Stomach (tissue), 19 donors: ENCODE measurements at places on chromosomes 7 and 10. TPM values are rescaled to one million over a fixed set of nuclear protein-coding genes. Genes with fewer than 3 reads are reported as not detected.
A peak's percentile ranks its signal among the peaks of the same experiment; 100 is the strongest.

The GBX1 gene
- not detected for total RNA-seq

DNA sequence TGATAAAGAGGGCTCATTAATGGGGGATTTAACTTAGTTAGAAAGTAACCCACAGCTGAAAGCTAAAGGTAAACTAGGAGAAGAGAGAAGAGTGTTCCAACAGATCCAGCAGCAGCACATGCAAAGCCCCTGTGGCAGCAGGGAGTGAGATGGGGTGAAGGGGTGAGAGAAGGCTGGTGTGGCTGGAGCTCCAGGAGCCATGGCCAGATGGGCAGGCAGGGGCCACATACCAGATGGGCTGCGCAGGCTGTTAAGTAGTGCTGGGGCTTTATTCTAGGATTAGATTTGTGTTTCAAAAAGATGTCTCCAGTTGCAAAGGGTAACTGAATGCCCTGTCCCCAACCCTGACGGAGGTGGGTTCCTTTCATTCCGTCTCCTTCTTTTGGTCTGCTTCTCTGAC, 33.2 kb downstream of the HIF1AN start:
- no peak for DNase-seq

GRCh38 chr7:127732306-127732705, 80.3 kb downstream of the SND1 start:
- DNase-seq = no peak

DNA sequence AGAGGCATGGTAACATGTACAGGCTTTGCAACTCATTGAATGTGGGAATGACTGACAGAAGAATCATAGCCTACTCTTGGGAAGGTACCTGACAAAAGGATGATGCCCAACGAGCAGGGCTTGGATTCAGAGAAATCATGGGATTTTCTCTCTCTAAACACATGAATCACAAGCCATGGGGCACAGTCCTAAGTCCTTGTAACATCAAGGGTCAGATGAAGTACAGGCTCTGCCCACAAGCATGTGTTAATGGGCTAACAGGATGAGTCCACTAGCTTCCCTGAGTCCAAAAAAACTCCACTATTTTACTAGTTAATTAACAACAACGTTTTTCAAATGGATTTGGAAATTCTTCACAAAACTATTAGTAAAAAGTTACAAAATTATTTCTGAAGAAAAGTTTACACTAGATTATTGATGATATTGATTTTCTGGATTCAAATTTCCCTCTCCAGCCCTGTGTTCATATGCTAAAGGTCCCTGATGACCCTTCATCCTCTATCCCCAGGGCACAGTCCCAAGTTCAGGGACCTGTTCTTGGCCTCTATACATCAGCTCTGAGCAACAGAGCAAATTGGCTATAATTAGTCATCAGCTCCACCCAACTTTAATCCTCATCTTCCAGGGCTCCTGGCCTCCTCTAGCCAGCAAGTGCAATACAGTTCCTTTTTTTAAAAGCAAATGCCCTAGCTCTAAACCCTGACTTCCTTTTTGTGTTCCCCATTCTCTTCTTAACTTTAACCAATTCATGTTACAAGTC, 99.8 kb downstream of the GSAP start:
- no peak for DNase-seq

DNA sequence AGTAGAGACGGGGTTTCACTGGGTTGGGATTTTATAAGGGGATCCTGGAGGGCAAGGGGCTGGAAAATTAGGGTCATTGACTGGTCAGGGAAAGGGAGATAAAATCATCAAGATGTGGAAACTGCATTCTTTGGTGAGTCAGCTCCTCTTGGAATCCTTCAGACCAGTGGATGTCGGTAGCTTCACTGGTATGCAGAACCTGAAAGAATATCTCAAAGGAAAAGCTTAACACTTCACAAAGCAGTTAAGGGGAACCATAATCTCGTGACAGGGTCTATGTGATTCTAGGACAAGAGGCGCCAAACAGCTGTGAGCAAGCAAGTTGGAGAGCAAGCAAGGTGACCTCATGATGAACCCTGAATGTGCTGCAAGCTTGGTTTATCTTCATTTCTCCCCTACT, 634.7 kb upstream of the AUTS2 start:
- peak; percentile 15 for DNase-seq

DNA sequence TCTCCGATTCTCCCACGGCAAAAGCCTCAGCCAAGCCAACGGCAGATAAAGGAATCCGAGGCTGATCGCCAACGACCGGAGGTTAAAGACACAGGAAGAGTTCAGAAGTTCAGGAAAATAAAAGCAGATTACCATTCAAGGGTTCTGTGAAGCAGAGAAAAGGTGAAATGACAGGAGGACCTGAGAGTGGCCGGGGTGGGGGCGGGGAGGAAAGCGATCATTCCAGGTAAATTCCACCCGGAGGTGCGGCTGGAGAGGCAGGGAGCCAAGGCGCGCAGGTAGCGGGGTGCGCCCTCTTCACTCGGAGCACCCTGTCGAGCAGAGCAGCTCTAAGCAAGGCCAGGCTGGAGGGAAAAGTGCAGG, 35.3 kb upstream of the SEPHS1 start:
- DNase-seq = peak; percentile 87
